CD4-positive, alpha-beta T cell treated with Interleukin-4 for 1 hour (primary cell): ENCODE measurements at places on chromosomes 4 and X.
A peak's percentile ranks its signal among the peaks of the same experiment; 100 is the strongest.

GRCh38 chrX:140439476-140439875, 65.4 kb downstream of the SOX3 start:
- DNase-seq = no peak

DNA sequence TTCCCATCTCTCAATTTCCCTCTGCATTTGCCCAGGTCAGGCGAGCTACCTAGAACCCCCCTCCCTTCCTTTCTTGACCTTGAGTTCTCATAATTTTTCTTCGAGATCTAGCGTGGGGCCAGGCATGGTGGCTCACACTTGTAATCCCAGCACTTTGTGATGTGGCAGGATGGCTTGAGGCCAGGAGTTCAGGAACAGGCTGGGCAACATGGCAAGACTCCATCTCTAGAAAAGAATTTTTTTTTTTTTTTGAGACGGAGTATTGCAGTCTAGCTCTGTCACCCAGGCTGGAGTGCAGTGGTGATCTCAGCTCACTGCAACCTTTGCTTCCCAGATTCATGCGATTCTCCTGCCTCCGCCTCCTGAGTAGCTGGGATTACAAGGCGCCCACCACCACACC, 4.5 kb upstream of the PORCN start:
- DNase-seq = no peak

- no peak for DNase-seq
Measured at GRCh38 chr4:4818415-4819212, 40.9 kb upstream of the MSX1 start.

- no peak for DNase-seq
Measured at GRCh38 chrX:123626962-123627361, 105.9 kb downstream of the THOC2 start.

DNA sequence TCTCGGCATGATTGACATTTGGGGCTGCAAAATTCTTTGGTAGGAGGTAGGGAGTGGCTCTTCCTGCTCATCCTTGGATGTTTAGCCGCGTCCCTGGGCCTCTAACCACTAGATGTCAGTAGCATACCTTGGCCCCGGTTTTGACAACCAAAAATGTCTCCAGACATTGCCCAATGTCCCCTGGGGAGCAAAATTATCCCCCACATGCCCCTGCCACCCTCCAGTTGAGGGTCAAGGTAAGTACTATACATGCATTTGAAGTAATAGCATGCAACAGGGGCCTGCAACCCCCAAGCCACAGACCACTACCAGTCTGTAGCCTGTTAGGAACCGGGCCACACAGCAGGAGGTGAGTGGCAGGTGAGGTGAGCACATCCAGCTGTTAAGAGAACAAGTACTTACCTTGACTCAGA, 17.6 kb upstream of the KIAA1210 start:
- DNase-seq = no peak

- no peak for DNase-seq
Measured at GRCh38 chr4:39786838-39787237, 88.9 kb downstream of the UBE2K start.

- DNase-seq = no peak
Measured at GRCh38 chr4:123676890-123677229, 280.3 kb downstream of the SPRY1 start.

DNA sequence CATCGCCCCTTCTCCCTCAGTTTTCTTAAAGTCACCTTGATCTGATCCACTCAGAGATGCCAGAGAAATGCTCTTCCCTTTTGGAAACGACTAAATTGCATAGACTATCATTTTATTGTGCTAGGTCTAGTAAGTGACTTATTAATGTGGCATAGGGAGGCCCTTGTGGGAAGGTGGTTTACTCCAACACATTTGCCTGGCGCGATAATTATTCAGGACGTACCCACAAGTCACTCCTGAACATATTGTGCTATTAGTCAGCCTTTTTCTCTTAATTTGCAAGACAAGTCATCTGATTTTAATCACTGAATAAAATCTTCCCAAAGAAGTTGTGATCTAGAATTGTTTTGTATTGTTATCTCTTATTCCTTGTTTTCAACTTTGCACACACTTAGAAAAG, 7.6 kb downstream of the ENPEP start:
- no peak for DNase-seq

GRCh38 chrX:49761481-49761880, 65.7 kb upstream of the PAGE1 start:
- no peak for DNase-seq

DNA sequence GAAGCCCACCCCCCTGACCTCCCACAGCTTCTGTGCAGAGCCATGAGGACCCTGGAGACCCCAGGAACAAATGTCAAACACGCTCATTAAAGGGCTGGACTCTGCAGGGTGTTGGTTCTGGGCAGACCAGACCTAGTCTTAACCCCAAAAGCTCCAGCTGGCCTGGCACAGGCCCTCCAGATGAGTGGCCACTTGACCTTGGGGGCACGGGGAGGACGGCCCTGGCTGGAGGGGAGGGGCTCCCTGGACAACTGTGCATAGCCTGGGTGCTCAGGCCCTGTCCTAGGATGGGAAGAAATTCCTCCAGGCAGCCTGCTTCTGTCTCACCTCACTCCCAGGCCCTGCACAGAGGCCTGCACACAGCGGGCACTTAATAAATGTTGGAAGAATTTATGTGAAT, 9.4 kb downstream of the ADRA2C start:
- DNase-seq = no peak

GRCh38 chrX:97846228-97846627, 962.5 kb downstream of the RPA4 start:
- no peak for DNase-seq

GRCh38 chr4:85676850-85677590, 202.1 kb downstream of the ARHGAP24 start:
- DNase-seq = no peak

- DNase-seq = peak; percentile 58
Measured at GRCh38 chr4:108359130-108359985, 190.6 kb upstream of the LEF1 start.

GRCh38 chr4:75723163-75724065, 963 bp upstream of the USO1 start:
- no peak for DNase-seq

GRCh38 chr4:119729835-119730670, 101.4 kb upstream of the PDE5A start:
- no peak for DNase-seq

DNA sequence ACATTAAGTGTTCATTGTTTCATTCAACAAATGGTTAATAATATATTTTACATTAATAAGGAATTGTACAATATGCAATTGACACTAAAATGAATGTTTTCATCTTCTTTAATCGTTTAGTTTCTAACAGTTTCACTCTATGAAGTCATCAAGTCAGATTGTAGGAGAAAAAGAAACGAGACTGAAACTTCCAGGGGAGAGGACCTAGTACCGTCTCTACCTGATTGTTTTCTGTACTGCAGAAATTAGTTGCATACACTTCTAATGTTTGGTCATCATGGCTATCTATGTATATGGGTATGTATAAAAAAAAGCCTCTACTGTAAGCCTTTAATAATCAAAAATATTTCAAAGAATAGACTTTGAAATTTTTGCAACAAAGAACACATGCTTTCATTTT, 1350.9 kb downstream of the ARAP2 start:
- DNase-seq = no peak

- no peak for DNase-seq
Measured at GRCh38 chr4:55830716-55831115, 11.1 kb downstream of the EXOC1L start.

DNA sequence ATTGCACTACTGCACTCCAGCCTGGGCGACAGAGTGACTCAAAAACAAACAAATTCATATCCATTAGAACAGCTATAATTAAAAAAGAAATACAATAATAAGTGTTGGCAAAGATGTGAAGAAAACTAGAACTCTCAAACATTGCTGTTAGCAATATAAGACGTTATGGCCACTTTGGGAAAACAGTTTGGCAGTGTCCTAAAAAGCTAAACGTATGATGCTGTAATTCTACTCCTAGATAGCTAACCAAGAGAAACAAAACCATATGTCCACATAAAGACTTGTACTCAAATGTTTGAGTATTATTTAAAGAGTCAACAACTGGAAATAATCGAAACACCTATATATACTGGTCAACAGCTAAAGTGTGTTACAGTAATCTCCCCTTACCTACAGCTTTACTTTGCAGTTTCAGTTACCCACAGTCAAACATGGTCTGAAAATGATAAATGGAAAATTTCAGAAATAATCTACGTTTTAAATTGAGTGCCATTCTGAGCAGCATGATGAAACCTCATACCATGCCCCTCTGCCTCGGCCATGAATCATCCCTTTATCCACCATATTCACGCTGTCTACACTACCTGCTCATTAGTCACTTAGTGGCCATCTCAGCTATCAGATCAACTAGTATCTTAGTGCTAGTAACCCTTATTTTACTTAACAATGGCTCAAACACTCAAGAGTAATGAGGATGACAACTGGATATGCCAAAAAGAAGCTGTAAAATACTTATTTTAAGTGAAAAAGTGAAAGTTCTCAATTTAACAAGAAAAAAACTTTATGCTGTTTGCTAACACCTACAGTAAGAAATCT, 4.9 kb downstream of the ELF2 start:
- no peak for DNase-seq

GRCh38 chr4:139942241-139942640, 211.7 kb downstream of the MAML3 start:
- DNase-seq = no peak

- DNase-seq = no peak
Measured at GRCh38 chrX:46251755-46252154, 293.5 kb downstream of the ZNF674 start.

DNA sequence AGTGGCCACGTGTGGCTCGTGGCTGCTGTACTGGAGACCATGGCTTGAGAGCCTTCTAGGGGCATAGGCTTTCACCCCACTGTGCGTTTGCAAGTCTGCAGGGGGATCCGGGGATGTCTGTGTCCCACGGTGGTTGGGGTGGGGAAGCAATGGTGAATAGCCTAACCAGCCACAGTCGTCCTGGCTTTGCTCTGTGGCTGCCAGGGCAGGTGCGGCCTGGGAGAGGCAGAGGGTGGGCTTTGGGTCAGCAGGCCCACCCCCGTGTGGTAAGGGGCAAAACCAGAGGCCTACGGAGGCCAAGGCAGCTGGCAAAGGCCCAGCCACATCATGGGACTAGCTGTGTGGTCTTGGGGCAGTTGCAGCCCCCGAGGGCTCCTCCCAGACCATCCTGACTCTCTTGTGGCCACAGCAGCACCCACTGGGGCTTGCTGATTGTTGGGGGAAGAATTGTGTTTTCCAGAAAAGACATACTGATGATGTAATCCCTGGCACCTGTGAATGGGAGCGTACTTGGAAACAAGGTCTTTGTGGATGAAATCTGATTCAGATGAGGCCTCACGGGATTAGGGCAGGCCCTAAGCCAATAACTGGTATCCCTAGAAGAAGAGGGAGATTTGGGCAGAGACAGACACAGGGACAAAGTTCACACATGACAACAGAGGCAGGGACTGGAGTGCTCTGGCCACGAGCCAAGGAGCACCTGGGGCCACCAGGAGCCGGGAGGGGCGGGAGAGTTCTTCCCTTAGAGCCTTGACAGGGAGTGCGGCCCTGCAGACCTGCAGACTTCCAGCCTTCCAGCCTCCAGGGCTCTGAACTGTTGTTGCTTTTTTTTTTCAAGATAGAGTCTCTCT, 2.9 kb downstream of the CPZ start:
- no peak for DNase-seq

GRCh38 chr4:86926435-86927086, 8.2 kb upstream of the AFF1 start:
- no peak for DNase-seq
